ENCODE measurements at places on chromosomes 16 and 17.

DNA sequence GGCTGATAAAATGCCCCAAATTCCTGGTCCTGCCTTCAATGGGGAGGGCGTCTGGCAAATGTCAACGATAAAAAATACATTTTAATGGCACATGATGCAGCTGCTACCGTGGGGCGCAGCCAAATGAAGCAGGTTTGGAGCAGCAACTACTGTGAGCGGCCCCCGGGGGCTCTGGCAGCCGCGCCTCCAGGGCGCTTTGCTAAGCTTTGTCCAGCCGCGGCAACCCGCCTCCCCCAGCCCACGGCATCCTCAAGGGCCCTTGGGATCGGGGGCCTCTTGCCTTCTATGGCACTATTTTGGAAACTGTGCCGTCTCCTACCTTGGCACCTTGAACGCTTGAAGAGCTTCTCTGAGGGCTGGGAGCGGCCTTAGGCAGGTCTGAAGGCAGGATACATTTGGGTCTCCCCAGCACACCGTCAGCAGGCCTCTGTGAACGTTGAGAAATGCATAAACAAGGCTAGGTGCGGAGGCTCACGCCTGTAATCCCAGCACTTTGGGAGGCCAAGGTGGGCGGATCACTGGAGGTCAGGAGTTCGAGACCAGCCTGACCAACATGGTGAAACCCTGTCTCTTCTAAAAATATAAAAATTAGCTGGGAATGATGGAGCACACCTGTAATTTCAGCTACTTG, 25.1 kb downstream of the TBX4 start:
- peak; percentile 46 for DNase-seq

DNA sequence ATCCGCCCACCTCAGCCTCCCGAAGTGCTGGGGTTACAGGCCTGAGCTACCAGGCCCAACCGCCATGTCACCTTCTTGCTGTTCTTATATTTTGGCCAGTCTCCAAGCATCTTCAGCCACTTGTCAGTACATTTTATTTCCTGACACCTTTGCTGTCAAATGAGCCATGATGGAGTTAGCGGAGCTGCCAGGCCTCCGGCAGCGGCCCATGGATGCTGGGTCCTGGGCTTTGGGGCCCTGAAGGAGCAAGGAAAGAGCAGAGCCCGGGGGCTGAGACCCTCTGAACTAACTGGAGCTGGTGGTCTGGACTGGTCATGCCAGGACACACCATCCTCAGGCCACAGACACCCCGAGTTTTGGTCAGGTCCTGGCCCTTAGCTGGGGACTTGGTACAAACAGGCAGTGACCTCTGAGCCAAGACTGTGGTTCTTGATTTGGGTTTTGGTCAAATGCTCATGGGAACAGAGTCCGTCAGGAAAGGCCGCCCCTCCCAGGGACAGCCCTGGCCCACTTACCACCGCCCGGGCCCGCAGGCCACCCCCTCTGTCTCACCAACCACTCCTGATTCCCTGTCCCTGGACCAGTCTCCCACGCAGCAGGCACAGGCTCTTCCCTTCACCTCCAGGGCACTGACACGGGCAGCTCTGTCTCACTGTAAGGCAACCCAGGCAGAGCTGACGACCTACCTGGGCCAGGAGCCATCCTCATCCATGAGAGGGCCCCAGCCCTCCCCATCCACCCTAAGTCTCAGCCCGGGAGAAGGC, 42.0 kb downstream of the TNFRSF13B start:
- DNase-seq, result no peak

- no peak for DNase-seq
Measured at GRCh38 chr16:16997349-16997748, 473.4 kb downstream of the XYLT1 start.

- peak; percentile 75 for DNase-seq
Measured at GRCh38 chr16:396605-397004, 394 bp upstream of the NME4 start.

DNA sequence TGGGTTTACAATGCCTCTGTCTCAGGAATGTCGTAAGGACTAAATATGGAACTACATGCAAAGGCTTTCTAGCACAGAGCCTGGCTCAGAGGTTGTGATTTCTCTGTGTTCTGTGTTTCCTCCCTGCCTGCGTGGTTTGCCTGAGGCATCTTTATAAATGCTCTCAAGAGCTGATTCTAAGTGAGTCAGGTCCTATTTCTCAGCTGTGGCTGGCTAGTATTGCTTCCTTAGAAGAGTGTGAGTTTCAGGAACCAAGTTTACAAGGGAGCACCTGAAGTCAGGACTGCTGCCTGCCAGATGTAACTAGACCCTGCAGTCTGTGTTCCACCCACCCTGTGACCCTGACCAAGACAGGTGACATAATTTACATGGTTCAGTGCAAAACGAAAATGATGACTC, 8.0 kb upstream of the CCL1 start:
- no peak for DNase-seq

DNA sequence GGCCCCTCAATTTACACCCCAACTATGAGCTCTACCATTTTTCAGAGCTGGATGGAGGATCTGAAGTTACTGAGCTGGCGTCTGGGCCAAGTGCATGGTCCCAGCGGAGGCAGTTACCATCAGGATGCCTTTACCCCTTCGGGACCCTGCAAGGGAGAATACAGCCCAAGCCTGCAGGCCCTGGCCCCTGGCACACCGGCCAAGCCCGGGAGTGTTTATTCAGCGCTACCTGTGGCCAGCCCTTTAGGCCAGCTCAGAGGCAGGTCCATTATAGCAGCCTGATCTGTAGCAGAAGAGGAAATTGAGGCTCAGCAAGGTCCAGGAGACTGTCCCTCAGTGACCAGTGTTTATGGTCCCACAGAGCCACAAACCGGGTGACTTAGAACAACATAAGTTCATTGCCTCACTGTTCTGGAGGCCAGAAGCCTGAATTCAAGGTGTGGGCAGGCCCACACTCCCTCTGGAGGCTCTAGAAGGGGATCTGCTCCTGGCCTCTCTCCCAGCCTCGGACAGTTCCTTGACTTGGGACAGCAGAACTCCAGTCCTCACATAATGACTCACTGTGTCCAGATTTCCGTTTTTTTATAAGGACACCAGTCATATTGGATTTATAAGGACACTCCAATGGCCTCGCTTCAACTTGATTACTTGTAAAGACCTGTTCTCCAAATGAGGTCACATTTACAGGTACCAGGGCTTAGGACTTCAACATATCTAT, 8.8 kb downstream of the SEC14L5 start:
- DNase-seq, result no peak

GRCh38 chr17:39753514-39754160, 15.9 kb downstream of the GRB7 start:
- DNase-seq, result no peak

- DNase-seq, result peak; percentile 85
Measured at GRCh38 chr17:40317345-40317873, 8.4 kb downstream of the RARA start.

GRCh38 chr16:3118204-3118790, 5.9 kb downstream of the ZNF205 start:
- no peak for DNase-seq

DNA sequence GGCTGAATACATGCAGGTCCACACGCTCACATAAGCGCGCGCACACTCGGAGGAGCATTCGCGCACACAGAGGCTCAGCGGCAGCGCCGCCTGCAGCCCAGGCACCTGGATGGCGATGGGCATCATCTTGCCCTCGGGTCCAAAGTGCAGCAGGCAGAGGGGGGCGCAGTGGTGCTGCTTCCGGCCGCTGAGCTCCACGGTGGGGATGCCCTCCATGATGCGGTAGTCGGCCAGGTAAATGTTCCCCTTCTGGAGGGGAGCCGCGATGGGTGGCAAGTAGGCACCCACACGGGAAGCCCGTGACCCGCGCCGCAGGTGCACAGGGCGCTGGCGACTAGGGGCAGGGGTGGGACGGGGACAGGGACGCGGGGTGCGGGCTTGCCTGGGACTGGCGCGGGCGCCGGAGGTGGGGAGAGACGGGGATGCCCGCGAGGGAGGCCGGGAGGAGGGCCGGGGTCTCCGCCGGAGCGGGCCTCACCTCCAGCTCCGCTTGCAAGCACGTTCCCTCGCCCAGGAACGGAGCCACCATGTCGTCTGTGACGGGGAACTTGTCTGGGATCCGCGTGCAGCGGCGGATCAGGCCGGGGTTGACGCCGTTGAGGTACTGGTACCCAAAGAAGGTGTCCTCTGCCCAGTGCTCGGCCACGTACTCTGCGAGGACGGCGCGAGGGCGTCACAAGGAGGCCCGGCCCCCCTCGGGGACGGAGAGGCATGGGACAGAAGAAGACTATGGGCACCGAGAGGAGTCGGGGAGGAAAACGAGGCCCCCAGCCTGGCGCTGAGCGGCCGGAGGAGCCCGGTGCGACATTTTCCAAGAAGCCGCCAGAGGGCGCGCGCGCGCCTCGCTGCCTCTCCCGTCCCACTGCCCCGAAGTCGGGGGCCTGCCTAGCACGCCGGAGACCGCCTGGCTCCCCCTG, 8.0 kb downstream of the ALOX12B start:
- peak; percentile 74 for DNase-seq

DNA sequence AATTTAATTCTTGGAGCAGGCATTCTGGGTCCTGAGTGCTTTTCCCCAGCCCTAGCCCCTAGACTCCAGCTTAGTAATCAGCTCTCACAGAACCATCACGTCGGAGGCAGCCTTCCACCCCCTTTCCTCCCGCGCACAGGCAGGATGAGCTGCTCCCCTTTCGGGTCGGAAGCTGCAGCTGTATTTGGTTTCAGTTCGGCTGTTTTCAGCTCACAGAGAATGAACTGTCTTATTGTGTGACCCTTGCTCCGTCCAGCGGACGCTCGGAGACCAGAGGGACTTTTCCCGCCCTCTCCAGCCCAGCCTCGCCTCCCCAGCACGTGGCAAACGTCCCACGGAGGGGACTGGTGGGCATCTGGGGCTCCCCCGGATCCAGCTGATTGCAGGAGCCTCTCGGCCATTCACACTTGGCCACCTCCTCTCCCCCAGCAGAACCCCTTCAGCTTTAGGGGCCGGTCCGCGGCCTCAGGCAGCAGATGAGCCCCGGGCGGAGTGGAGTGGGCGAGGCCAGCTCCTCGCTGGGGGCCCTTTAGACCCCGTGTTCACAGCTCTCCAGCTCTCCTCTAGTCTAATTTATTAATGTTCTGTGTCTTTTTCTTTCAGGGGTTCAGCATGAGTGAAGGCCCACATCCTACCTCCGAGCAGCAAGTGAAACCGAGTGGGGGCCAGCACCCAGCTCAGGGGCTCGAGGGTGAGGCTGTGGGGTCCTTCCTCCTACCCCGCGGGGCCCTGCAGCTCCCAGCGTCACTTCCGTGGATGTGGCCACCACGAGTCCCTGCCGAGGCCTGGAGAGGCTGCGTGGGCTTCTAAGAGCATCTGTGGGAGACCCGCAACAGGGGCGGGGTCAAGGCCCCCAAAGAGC, 863 bp upstream of the UTS2R start:
- no peak for DNase-seq

DNA sequence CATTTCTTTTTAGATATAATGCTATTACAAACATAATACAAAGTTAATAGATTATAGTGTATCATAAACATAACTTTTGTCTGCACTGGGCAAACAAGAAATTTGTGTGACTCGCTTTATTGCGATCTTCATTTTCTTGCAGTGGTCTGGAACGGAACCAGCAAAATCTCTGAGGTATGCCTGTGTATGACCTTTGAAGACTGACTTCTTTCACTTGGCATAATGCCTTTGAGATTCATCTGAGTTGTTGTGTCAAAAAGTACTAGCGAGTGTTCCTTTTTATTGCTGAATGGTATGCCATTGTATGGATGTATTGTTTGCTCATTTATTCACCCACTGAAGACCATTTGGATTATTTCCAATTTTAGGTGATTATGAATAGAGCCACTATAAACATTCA, 69.2 kb downstream of the TANC2 start:
- DNase-seq, result no peak

DNA sequence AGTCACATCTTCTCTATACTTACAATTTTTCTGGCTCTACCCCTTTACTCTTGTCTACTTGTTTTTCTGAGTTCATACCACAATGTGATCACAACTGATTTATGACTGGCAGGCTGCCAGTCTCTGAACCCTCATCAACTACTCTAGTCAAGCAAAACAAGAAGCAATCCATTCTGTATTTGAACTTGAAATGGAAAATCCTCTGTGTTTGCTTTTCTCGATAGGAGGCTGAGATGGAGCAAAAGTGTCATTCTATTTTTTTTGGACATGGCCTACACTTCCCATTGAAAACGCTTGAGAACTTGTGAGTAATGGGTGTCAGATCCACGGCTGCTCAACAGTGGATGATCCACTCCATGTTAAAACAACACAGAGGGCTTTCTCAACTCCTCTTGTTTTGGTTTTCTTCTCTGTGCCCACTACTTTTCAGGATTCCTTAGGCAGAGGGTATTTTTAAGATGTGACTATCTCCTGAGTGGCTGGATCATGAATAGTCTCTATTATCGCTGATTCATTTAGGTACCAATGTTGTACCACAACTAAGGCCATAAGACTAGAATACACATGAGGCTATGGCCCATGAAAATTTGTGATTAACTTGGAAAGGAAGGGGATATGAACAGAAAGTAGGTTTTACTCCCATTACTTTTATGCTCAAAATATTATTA, 11.7 kb downstream of the TMEM100 start:
- no peak for DNase-seq
